ENCODE measurements at places on chromosomes 1 and 21. TPM values are rescaled to one million over a fixed set of nuclear protein-coding genes. Genes with fewer than 3 reads are reported as not detected.

- DNase-seq, result no peak
These were observed 13.2 kb downstream of the ZMYND12 start for GRCh38 chr1:42442662-42443061.

GRCh38 chr1:185250063-185250462 lies 67.0 kb downstream of the IVNS1ABP start:
- no peak for DNase-seq

GRCh38 chr21:41868062-41868710 lies 11.0 kb downstream of the PRDM15 start:
- peak; percentile 12 for DNase-seq

GRCh38 chr21:19807201-19807600 lies 1191.0 kb upstream of the NCAM2 start:
- DNase-seq, result no peak

DNA sequence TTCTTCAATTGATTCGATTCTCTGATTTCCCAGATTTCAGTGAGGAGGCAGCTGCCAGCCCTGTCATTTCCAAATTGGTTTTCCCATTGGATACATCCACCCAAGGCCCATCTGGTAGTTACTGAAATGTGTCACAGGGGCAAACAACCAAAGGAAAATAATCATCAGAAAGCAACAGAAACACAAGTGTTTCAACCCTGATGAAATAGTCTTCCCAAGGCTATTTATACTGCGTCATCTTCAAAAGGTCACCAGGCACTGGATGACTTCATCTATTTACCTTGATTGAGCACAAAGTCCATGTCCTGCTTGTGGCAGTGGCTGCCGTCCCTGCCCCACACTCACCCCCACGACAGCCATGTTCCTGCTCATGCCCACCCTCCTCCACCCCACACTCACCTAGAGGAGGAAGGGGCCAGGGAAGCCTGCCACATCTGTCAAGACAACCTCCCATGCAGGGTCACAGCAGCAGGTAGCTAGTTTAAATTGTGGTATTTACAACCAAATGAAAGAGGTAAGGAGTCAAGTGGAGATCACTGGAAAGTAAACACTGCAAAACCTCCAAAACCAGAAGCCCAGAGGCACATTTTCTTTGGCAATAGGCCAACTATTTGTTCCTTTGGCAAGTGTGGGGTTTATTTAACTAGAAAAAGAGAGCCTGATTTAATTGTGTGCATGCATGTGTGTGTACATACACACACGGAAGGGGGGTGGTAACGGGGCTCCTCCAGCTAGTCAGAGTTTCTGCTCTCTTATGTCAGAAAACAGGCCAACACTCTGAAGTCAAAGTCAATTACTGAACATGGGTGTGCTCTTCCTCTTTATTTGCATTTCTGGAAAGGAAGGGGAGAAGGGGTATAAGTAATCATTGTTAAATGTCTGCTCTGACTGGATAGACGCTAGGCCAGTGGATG lies 49.5 kb upstream of the RAB4A start:
- DNase-seq, result peak; percentile 78

DNA sequence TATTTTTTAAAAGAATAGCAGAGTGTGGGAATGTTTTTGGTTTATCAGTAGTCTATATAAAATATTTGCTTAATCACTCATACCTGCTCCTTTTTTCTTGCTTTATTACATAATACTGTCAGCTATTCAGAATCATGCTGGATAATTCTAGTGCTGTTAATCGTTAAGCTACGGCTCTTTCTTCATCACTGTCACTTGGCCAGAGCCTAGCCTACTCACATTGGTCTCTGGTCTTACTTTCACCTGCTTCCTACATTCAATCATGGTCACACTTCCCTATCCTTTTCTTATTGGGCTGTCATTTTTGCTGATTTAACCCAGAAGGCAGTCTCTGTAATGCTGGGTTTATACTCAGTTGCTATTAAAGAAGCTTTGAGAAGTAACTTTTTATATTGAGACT lies 2.5 kb downstream of the KLHL20 start:
- no peak for DNase-seq

GRCh38 chr1:246476771-246477170 lies 30.3 kb downstream of the SMYD3 start:
- DNase-seq, result peak; percentile 32

DNA sequence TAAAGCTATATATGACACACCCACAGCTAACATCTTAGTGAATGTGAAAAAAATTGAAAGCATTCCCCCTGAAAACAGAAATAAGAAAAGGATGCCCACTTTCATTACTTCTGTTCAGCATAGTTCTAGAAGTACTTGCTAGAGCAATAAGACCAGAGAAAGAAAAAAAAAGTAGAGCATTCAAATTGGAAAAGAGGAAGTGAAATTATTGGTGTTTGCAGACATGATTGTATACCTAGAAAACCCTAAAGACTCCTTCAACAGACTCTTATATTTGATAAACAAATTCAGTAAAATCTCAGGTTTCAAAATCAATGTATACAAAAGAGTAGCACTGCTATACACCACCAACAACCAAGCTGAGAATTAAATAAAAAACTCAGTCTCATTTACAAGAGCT lies 1461.0 kb downstream of the AMY1C start:
- DNase-seq, result no peak

GRCh38 chr1:218351391-218352074 lies 6.4 kb downstream of the TGFB2 start:
- peak; percentile 60 for DNase-seq

- DNase-seq, result no peak
These were observed 183.6 kb upstream of the NR5A2 start for GRCh38 chr1:199843861-199844260.

DNA sequence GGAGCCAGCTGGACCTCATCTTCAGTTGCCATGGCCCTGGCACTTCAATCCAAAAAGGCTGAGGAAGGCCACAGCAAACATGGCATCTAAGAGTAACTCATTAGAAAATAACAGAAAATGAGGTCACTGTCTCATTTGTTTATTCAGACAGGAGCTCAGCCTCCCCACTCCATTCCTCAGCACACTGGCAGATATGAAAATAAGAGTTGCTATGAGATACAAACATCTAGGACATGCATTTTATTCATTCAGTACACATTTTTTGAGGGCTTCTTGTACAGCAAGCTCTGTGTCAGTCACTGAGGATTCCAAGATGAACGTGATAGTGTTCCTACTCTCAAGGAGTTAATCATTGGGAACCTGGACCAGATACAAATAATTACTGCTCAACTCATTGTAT lies 32.7 kb upstream of the TMEM125 start:
- DNase-seq, result no peak

DNA sequence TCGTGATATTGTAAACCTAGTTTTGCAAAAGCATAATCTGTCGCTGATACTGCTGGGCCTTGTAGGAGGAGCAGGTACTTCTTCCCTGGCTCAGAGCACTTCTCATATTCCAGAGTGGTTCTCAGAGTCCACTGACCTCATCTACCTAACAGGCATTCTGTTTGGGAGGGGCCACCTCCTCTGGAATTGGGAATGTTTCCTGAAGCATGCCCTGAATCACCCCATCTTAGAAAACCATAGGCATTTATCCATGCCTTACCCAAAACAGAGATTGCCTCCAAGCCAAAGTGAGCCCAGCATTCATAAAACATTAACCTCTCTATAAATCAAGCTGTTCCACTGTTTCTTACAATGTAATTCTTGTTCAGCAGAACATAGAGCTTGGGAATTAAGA lies 35.1 kb downstream of the SLC44A3 start:
- no peak for DNase-seq

- DNase-seq, result peak; percentile 69
These were observed at the start of gene PATJ for GRCh38 chr1:61741711-61742619. Gene PATJ (plus strand): TSS chr1:61742480. CDS start chr1:61762893, 20,413 bp downstream.

DNA sequence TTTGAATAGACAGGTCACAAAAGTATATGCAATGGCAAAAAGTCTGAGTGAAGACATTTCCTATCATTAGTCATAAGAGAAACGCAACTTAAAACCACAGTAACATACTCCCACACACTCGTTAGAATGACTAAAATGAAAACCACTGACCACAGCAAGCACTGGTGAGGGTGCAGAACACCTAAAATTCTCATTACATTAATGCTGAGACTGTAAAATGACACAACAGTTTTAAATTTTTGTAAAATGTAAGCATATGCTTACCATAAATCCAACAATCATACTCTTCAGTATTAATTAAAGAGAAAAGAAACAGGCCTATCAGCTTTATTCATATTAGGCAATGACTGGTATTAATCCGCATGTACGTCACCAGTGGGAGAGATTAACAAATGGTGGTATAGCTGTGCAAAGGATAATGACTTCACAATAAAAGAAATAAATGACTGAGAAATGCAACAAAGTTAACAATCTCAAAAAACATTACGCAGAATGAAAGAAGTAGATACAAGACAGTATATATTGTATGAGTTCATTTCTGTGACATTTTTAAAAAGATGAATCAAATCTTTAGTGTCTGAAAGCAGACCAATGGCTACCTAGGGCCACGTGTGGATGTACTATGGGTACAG lies 253.5 kb downstream of the AKT3 start:
- no peak for DNase-seq

- DNase-seq, result no peak
These were observed 66.1 kb downstream of the ZNF644 start for GRCh38 chr1:90955769-90956168.

DNA sequence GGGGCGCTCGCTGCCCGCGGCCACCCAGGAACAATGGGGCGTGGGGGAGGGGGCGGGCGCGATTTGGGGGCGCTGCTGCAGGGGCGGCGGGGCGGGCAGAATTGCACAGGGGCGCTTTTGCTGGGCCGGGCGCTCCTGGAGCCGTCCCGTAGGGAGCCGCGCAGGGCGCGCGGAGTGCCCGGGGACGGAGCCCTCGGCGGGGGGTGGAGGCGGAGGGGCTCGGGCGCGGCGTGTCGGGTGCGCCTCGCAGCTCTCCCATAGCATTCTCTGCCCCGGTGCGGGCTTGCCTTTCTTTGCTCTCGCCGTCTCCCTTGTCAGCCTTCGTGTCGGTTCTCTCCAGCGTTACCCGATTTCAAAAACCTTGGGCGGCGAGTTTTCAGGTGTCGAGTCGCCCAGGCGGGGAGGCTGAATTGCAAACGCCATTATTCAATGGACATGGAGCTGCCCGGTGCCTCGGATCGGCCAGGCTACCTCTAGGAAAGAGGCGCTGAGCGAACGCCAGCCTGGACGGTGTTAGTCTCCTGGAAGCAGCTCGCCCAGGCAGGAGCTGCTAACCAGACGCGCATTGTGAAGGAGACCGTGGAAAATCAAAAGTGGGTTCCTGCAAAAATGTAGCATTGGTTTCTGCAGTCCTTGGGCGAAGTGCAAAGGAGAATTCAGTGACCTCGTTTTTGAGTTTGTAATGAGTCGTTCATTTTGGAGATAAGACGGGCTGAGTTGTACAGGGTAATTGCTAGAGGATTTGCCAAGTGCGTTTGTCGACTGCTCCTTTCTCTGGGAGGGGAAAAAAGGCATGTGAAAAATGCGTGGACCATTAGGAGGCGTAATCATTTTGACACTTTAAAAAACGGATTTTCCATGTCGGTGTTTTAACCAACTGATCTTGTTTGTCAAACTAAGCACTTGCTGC lies 626 bp downstream of the CXADR start:
- peak; percentile 42 for DNase-seq

- DNase-seq, result no peak
These were observed 2.9 kb downstream of the NASP start for GRCh38 chr1:45586769-45587168.

GRCh38 chr1:35434703-35435102 lies 122.5 kb downstream of the KIAA0319L start:
- DNase-seq, result no peak

- no peak for DNase-seq
These were observed 238.2 kb downstream of the PTPRU start for GRCh38 chr1:29474274-29475244.

GRCh38 chr1:76066394-76066793 lies 8.2 kb upstream of the ST6GALNAC3 start:
- DNase-seq, result no peak

DNA sequence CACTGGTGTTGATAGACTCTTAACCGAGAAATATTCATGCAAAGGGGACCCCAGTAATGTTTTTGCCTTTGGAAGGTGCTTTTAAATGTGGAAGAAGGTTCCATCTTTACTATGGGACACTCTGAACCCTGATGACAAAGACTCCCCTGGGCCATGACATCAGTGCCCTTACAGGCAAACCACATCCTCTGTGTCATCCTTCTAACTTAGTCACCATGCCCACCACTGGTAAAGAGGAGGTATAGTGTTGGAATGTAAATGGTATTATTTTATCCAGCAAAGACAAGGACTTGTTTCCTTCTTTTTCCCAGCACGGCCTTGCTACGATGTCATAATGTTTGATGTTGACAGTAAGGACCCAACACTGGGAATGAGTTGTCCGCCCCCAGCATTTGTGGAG lies 12.6 kb downstream of the METTL13 start:
- no peak for DNase-seq

GRCh38 chr1:39499668-39500067 lies 8.2 kb downstream of the BMP8A start:
- DNase-seq, result no peak

GRCh38 chr1:216640100-216640499 lies 83.1 kb downstream of the ESRRG start:
- no peak for DNase-seq

DNA sequence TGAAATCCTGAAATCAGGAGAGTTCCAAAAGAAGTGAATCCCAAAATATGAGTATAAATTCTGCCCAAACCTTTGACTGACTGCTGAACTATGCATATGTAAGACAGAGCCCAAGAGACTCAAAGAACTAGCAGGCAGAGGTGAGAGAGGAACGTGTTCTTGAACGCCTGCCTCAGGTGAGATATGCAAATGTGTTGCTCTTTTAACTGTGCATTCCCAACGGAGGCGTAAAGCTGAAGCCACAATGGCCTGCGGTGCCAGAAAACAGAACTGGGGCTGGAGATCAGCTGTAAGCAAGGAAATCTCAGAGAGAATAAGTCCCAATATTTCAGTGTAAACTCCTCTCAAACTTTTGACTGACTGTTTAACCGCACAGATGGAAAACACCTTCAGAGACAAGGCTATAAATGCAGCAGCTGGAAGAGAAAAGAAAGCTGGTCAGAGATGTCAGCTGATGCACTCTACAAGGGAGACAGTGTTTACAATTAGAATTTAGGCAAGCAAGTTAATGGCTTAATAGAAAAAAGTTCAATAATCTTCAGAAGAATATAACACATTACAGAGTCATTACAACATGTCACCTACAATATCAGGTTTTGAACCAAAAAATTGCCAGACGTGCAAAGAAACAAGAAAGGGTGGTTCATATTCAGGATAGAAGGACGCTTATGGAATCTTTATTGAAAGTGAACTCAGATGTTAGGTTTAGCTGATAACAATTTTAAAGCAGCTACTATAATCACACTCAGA lies 43.0 kb upstream of the TRIM67 start:
- no peak for DNase-seq

The BLACAT1 gene
- 0.31 TPM for total RNA-seq

The FAM151A gene
- not detected for total RNA-seq

The RIMKLA gene
- 1.4 TPM for total RNA-seq

The IPO9 gene
- 24.3 TPM for total RNA-seq

The KCNN3 gene
- total RNA-seq, result 10.8 TPM

The RHCE gene
- total RNA-seq, result 2.2 TPM

The VWA5B1 gene
- 0.31 TPM for total RNA-seq

The POU3F1 gene
- 1.5 TPM for total RNA-seq

The PDC gene
- not detected for total RNA-seq

The MAP10 gene
- 4.8 TPM for total RNA-seq

The TCEANC2 gene
- total RNA-seq, result 4.8 TPM

Measured in tongue (tissue), 3 donors.